ENCODE measurements at places on chromosomes 2 and 18. TPM values are rescaled to one million over a fixed set of nuclear protein-coding genes. Genes with fewer than 3 reads are reported as not detected.

BMPR2 gene
- 14.7 TPM for total RNA-seq

SP140 gene
- under 0.01 TPM for total RNA-seq

FAM98A gene
- 108 TPM for total RNA-seq

TTC27 gene
- total RNA-seq = 19.5 TPM

EGR4 gene
- not detected for total RNA-seq

CXCR1 gene
- total RNA-seq = not detected

TDRD15 gene
- total RNA-seq = not detected

PDE11A gene
- not detected for total RNA-seq

MALL gene
- total RNA-seq = 8.8 TPM

BCL2 gene
- 5.3 TPM for total RNA-seq

SDC1 gene
- 20.3 TPM for total RNA-seq

Data from subcutaneous preadipocyte (primary cell).